HTR-8/SVneo (cell line): ENCODE measurements at places on chromosomes 3 and 15.

- no peak for DNase-seq
Measured at GRCh38 chr3:106745344-106746168, 631.7 kb upstream of the CCDC54 start.

- no peak for DNase-seq
Measured at GRCh38 chr3:197201791-197202452, 96.5 kb downstream of the DLG1 start.

DNA sequence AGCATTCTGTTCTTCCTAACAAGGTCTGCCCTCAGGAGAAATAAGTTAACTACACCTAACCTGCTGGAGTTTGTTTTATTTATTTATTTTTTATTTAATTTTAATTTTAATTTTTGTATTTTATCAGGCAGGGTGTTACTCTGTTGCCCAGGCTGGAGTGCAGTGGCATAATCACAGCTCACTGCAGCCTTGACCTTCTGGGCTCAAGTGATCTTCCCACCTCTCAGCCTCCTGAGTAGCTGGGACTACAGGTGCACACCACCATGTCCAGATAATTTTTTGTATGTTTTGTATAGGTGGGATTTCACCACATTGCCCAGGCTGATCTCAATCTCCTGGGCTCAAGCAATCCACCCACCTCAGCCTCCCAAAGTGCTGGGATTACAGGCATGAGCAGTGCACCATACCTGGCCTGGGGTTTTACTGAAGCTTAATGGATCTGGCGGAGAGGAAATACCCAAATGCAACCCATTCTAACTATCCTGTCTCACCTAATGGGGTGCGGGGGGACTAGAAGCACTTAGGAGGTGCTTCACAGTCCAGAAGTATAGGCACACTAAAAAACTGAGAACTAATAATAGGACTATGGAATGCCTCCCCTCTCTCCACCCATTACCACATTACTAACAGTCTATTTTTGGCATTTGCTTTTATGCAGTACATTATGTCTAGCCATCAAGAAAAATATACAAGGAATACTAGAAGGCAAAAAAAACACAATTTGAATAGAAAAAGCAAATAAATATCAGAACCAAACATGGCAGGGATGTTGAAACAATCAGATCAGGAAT, 61.4 kb downstream of the TTBK2 start:
- no peak for DNase-seq

DNA sequence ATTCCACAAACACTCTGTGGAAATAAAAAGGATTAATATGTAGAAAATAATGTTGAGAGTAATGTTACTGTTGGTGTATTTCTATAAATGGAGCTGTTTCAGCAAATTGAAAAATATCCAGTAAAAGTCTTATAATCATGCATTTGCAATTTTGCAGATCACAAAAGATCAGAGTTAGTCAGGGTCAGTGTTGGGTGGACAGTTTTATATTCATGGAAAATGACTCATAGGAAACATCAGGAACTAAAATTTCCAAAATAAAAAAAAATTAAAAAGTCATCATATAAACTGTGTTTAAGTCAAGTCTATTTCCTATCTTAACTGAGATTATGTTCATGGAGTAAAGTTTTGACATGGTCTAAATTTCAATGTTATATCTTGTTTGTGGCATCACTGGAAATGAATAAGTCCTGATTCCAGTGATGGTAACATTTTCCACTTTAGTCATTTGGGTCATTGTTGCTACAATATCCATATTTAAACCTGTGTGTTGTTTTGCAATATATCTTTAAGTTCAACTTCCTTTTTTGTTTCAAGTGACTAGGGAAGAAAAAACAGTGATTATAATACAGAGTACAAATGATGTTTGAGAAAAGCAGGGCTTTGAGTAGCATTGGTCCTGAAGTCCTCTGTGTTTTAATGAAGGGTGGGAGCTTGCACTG, 37.8 kb downstream of the MITF start:
- no peak for DNase-seq

GRCh38 chr15:67110958-67111864, 45.8 kb downstream of the SMAD3 start:
- no peak for DNase-seq

DNA sequence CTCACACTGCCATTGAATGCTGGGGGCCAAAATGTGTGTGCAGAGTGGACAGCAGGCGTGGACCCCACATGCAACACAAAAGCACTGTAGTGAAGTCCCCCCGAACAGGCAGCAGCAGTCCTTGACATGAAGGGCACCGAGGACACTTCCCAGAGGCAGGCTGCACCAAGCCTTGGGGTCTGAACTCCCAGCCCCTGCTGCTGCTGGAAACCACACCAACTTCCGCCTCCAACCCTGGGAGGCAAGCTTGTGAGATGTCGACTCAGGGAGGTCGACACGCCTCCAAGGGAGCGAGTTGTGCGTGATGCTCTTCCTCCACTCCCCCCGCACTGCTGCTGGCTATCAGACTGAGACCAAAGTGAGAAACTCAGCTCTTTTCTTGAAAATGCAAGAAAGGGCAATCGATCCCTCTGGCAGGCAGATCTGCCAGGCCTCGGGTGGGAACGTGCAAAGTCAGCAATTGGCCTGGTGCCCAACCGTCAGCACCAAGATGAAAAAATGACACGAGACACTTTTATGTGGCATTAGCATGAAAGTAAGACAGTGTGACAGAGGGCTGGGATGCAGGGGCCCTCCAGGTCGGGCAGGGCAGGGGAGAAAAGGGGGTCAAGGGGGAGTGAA, 43.6 kb downstream of the WHAMM start:
- no peak for DNase-seq

GRCh38 chr3:27488821-27489220, 4.6 kb upstream of the SLC4A7 start:
- DNase-seq = no peak

DNA sequence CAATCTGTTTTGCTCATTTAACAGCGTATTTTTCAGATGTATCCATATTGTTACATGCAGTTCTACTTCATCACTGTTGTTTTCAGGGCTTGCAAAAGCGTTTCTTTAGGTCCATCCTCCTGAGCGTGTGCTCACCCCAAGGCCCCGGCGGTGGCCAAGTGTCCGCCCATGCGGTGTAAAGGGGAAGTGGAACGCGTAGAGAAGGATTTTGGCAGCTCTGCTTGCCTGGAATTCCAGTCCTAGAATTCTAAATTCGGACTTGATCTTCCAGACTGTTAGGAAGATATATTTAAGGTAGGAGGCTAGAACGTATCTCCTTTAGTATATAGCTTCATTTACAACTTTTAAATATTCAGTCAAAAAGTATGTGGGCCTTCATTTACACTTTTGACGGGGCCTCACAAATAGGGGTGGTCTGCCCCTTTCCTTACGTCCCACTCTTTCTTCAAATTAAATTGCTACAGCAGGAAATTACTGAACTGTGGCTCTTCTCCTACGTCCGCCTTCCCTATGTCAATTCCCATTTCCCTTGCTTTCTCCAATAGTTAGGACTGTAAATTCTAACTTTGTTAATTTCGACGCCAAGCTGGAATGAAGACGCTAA, 609 bp upstream of the TBC1D23 start:
- DNase-seq = no peak

- no peak for DNase-seq
Measured at GRCh38 chr3:167820102-167820865, 84.8 kb downstream of the SERPINI1 start.

DNA sequence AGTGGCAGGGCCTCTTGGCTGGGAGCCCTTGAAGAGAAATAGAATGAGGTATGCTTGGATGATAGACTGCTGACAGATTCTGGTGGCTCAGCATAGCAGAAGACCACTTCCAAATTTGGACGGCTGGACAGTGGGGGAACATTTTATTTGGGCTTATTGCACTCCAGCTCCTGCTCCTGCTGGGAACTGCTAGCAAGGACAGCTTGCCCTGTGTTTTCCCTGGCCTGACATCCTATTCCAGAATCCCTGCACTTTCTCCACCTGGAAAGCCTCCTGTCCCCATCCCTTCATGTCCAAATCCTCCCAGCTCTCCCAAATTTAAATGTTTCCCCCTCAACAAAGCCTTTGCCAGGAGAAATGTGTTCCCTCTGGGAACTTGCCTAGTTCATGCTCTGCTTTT, 9.8 kb upstream of the COLQ start:
- no peak for DNase-seq

DNA sequence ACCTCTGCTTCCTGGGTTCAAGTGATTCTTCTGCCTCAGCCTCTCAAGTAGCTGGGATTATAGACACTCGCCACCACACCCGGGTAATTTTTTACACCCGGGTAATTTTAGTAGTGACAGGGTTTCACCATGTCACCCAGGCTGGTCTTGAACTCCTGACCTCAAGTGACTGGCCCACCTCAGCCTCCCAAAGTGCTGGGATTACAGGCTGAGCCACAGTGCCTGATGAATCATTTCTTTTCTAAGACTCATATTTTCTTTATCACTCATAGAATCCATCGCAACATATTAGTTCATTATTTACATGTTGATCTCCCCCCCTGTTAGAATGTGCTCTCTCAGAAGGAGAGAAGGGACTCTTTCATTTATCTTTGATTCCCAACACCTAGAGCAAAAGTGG, 109.5 kb upstream of the PTPRG start:
- no peak for DNase-seq

GRCh38 chr15:90231028-90232017, 2.4 kb downstream of the CIB1 start:
- DNase-seq = no peak

- DNase-seq = no peak
Measured at GRCh38 chr15:81184188-81184587, 12.5 kb upstream of the IL16 start.

GRCh38 chr15:92904722-92905571, 4.8 kb downstream of the CHD2 start:
- no peak for DNase-seq

DNA sequence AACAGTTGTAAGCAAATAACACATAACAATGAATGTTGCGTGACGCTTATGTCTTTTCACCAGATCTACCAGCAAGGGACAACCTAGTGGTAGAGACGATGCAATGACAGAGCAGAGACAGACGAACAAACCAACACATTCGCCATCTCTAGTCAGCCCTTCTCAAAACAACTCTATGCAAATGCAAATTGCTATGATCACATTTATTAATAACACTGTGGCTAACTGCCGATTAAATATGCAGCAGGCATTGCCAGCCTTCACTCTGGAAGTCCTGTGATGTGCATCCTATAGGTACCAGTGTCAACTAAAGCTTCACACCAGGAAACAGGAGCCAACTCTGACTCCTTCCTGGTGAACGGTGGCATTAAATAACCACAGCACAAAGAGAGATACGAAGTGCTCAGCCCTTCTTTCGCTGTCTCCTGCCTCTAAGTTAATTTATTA, 94.2 kb downstream of the FOXP1 start:
- DNase-seq = no peak

DNA sequence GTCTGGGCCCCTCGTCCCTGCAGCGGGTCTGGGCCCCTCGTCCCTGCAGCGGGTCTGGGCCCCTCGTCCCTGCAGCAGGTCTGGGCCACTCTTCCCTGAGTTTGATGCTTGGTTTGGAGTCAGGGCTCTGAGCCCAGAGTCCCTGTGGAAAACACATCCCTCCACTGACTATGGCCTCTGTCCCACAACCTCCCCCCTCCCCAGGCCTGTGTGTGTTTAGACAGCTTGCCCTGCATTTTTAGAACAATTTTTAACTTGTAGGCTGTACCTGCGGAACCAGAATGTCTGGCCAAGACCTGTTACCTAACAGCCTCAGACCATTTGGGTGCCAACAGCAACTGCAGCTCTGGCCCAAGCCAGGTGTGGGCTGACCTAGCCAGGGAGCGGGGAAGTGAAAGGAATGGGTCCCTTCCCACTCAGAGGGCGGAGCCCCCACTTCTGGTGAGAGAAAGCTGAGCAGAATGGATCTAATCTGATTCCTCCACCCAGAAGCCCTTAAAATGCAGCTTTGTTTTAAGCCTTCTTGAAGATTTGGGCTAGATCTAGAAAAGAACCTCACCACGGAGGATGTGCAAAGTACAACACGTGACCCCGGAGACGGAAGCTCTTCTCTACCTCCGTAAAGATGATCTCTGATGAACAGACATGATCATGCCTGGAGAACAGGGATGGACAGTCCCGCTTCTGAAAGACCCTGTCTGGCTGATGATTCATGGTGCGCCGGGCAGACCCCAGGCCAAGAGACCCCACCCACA, 60.5 kb upstream of the TFRC start:
- no peak for DNase-seq

GRCh38 chr15:86237111-86237500, 157.4 kb downstream of the AGBL1 start:
- DNase-seq = no peak

GRCh38 chr15:86555939-86556338, 476.3 kb downstream of the AGBL1 start:
- DNase-seq = no peak

GRCh38 chr3:31959951-31960792, 20.9 kb downstream of the OSBPL10 start:
- DNase-seq = no peak

- DNase-seq = no peak
Measured at GRCh38 chr15:99681990-99682389, 51.2 kb downstream of the LYSMD4 start.

DNA sequence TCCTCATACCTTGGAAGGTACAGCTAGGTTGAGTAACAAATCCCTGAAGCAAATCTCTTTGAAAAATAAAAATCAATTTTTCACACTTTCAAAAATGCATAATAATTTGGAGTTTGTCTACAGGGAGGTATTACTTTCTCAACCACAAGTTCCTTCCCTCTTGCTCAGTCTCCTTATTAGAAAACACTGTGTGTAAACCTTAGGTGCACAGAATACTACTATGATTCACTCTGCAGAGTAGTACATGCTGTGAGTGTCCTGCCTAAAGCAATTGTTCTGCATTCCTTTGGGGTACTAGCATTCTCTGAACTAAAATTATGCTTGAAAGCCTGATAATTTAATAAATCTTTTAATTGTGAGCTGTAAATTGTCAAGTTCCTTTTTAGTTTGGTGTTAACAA, 115.9 kb upstream of the EPHA3 start:
- no peak for DNase-seq

DNA sequence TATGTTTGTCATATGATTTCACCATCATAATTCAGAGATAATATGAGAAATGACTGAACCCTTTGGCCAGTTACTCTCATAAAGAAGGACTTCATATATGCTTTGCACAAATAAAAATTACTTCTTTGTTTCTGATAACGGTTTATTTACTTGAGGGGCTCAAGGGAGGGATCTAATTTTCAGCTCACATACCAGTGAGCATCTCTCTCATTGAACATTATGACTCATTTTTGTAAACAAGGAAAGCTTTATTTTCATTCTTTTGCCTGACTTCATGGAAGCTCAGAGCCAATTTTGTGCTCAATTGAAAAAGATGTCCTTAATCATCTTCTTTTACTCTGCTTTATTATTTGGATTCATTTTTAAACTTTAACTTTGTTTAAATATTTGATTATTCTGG, 5.8 kb downstream of the NLGN1 start:
- DNase-seq = no peak

DNA sequence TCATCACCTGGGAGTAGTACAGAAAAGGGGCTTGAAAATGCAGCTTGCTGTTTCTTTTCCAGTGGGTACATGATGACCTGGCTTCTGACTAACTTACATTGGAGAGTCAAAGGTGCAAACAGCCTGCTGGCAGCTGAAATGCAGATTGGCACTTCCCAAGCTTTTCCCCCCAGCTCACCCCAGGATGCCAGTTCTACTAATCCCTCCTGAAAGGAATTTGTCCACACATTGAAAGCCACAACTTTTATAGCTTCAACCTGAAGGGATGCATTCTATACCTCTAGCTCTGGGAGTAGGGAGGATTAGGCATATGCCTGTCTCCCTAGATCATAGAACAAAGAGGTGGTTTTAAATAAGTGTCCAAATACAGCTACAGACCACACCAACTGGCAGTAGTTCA, 281.7 kb downstream of the EFHB start:
- DNase-seq = no peak
